Inflammatory macrophage (primary cell): ENCODE measurements at places on chromosomes 1 and 21.

DNA sequence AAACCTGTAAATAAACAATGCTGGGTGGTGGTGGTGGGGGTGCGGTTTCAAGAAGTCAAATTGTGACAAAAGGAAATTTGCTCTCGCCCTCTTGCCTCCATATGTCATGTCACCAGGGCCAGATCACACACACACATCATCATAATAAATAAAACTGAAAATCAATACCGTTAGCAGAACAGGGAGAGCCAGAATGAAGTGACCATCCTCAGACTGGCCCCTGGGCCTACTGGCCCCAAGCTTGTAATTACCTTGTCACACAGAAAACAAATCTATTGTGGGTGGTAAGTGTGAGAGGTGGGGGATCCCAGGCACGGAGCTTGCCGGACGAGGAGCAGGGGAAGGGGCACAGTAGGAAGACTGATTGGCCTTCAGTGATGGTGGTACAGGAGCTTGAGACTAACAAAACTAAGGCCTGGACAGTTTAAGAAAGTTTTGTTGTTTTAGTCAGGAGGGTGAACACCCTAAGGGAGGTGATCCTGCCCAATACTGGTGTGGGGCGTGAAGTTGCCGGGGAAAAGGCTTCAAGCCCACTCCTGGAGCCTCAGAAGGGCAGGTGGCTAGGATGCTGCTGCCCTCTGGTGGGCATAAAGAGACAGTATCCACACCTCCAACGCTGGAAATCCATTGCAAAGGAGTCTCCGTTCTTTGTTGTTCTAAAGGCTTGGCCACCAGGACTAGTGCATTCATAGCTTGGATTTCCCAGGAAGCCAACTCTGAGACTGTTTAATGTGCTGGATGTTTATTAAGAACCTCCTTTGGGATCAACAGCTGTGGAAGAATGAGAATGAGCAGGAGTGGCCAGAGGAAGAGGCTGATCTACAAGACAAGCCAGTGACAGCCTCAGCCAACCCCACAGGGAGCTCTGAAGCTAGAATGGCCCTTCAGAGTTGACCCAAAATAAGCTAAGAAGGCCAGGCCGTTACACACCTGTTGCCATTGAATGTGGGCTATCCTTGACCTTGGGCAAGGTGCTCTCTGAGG, 8.1 kb upstream of the C1orf216 start:
- DNase-seq: peak; percentile 54

DNA sequence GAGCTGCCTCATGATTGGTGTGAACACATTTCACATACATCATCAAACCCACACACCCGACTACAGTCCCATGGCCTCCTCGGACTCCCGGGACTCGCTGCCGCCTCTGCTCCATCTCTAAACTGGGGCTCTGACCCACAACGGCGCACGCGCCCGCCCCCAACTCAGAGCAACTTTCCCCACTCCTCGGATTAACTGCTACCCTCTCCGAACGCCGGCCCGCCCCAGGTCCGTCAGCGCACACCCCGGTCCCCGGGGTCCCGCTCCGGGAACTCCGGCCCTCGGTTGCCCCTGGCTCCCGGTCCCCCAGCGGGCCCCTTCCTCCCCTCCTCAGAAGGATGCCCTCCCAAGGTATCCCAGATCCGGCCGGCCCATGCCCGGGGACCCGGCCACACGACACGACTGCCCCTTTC, 740 bp downstream of the DSTYK start:
- peak; percentile 49 for DNase-seq

DNA sequence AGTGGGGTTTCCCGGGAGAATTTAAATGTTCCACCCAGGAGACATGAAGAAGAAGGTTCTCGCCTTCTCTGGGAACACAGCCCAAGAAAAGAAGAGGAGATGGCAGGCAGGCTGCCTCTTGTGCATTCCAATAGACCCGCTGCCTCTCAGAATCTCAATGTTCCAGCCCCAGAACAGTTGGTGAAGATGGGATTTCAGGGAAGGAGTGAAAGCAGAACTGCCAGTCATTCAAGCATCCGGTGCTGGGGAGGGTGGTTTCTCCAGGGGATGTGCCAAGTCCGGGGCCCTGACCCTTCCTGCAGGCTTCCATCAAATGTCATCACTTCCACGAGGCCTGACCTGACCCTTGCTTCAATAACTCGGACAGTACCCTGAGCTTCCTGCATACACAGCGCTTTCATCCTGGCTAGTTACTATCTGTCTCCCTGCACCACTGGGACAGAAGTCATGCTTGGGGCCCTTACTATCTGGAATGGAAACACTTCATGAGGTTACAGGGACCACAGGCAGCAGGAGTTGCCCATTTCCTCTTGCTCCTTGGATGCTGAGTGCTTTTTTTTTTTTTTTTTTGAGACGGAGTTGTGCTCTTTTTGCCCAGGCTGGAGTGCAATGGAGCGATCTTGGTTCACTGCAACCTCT, 386.6 kb upstream of the POU3F1 start:
- no peak for DNase-seq

DNA sequence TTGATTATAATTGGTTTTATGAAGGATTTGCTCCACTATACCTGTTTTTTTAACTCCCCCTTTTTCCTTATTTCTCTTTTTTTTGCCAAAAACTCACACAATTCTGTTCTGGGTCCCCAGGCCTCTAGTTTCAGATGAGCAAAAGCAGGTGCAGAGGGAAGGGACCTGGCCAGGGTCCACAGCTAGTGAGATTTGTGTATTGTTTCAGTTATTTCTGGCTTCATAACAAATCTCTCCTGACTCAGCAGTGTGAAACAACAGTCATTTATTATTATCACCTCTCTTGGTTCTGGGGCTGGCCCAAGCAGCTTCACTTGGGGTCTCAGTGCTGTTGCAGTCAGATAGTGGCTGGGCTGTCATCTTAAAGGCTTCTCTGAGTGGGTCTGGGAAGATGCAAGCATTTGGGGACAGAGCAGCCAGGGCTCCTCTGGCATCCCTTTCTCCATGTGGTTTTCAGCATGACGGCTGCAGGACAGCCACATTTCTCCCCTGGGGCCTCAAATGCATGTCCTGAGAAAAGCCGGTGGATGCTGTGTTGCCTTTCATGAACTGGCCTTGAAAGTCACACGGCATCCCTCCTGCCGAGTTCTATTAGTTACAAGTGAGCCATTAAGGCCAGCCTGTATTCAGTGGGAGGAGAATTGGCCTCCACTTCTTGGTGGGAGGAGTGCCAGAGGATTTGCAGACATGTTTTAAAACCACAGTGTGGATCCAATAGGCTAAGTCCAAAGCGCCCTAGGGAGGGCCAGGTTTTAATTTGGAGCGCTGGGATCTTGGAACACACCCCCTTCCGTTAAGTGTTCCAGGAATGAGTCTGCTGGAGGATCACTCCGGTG, 137.1 kb downstream of the CAMTA1 start:
- DNase-seq: no peak
